Stimulated activated naive B cell treated with anti-CD40 and anti-IgM and Interleukin-4, amounts not matched to agents 10 μg/mL and 1 μg/mL and 100 μg/mL, for 72 hours (primary cell): ENCODE measurements at places on chromosomes 12 and 14.

GRCh38 chr12:779745-780734 is 27.7 kb downstream of the WNK1 start:
- peaks cover 22% of the 10 kb centered on the region for H3K4me1 ChIP-seq
- H3K27ac ChIP-seq: no peak overlapping the region
- no peaks in the 10 kb centered on the region for H3K27me3 ChIP-seq
- no peak overlapping the region for H3K4me3 ChIP-seq
- no peak for DNase-seq

GRCh38 chr12:72053604-72054003 is 115.0 kb downstream of the TPH2 start:
- H3K27me3 ChIP-seq: peaks cover 6% of the 10 kb centered on the region
- H3K36me3 ChIP-seq: no peaks in the 10 kb centered on the region
- H3K4me1 ChIP-seq: no peaks in the 10 kb centered on the region
- H3K4me3 ChIP-seq: no peak overlapping the region
- H3K27ac ChIP-seq: no peak overlapping the region

- H3K27me3 ChIP-seq: peaks cover 5% of the 10 kb centered on the region
- DNase-seq: no peak
- no peaks in the 10 kb centered on the region for H3K36me3 ChIP-seq
- no peak overlapping the region for H3K27ac ChIP-seq
- H3K4me3 ChIP-seq: no peak overlapping the region
- no peaks in the 10 kb centered on the region for H3K4me1 ChIP-seq
Observed at GRCh38 chr12:51033048-51033447, 6.9 kb upstream of the SLC11A2 start.

DNA sequence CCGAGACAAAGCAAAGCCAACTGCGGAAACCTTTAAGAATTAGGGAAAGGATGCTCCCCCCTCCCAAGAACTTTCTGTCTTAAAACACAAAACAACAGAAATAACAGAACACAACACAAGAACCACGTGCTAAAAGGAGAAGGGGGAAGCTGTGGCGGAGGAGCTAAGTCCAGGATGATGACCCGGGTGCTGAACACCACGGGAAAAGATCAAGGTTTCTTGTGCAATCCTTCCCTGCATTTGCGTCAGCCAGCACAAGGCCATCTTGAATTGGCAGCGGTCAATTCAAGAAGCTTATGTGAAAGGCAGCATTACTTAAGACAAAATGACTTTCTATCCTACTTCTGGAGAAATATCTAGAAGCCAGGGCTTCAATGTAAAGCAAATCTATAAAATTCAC is 11.0 kb upstream of the CREBL2 start:
- peaks cover 9% of the 10 kb centered on the region for H3K27me3 ChIP-seq
- no peak overlapping the region for H3K4me3 ChIP-seq
- no peak overlapping the region for H3K27ac ChIP-seq
- no peaks in the 10 kb centered on the region for H3K36me3 ChIP-seq
- DNase-seq: no peak

- H3K4me1 ChIP-seq: peaks cover 18% of the 10 kb centered on the region
- H3K27ac ChIP-seq: no peak overlapping the region
- H3K27me3 ChIP-seq: no peaks in the 10 kb centered on the region
- peaks cover 14% of the 10 kb centered on the region for H3K36me3 ChIP-seq
Observed at GRCh38 chr12:89424846-89425245, 72.5 kb upstream of the DUSP6 start.

GRCh38 chr12:67433385-67434175 is 164.4 kb downstream of the CAND1 start:
- no peaks in the 10 kb centered on the region for H3K36me3 ChIP-seq
- no peak overlapping the region for H3K27ac ChIP-seq
- H3K27me3 ChIP-seq: peaks cover 5% of the 10 kb centered on the region
- DNase-seq: no peak
